HCEC 1CT (cell line): ENCODE measurements at places on chromosomes 6 and 20.

DNA sequence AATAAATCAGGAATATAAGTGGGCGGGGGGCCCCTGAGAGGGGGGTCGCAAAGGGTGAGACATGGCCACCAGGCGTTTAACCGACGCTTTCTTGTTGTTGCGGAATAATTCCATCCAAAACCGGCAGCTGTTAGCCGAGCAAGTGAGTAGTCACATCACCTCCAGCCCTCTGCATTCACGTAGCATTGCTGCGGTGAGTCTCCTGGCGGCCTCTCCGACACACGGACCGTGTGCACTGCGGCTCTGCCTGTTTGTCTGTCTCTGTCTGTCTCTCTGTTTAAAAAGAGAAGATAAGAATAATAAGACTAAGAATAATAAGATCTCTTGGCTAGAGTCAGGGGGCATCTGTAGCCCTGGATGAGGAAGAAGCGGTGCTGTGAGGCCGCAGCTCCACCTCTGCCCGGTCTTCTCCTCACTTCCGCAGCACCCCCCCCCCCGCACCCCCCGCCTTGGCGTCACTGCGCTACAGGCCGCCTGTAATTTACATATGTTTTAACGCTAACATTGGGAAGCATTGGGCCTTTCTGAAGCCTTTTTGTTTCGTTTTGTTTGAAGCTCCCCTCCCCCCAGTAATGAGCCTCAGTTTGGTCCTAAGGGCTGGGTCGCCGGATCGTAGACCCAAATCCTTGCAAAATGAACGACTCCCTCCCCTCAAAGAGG is 993 bp downstream of the STX16 start:
- peak; percentile 74 for DNase-seq

DNA sequence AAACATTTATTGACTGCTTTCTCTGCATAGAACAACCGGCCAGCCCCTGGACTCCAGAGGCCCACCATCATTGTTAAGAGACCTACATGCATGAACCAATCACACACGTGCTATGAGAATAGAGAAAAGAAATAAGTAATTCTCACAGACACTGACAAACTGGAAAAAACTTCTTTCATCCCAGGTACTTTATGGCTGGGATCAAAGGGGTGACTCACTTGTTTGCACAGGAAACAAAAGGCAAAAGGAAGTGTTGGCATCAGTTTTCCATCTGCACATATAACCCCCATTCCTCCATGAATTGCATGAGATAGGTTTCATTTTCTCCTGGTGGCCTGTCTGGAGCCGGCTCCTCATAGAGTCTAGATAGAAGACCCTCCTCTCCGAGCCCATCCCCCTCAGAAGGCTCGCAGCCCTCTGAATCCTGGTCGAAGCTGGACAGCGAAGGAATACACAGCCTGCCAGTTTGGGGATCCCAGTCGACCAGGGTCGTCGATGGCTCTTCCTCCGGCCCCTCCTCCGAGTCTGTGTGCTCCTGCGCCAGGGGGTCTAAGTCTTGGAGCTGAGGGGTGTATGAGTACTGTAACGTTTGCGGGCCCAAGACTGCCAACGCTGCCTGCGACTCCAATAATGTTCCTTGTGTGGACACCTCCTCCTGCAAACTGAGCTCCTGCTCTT is 43.3 kb downstream of the IL20RA start:
- no peak for DNase-seq

- no peak for DNase-seq
Observed at GRCh38 chr6:151058021-151058733, 181.6 kb upstream of the AKAP12 start.

DNA sequence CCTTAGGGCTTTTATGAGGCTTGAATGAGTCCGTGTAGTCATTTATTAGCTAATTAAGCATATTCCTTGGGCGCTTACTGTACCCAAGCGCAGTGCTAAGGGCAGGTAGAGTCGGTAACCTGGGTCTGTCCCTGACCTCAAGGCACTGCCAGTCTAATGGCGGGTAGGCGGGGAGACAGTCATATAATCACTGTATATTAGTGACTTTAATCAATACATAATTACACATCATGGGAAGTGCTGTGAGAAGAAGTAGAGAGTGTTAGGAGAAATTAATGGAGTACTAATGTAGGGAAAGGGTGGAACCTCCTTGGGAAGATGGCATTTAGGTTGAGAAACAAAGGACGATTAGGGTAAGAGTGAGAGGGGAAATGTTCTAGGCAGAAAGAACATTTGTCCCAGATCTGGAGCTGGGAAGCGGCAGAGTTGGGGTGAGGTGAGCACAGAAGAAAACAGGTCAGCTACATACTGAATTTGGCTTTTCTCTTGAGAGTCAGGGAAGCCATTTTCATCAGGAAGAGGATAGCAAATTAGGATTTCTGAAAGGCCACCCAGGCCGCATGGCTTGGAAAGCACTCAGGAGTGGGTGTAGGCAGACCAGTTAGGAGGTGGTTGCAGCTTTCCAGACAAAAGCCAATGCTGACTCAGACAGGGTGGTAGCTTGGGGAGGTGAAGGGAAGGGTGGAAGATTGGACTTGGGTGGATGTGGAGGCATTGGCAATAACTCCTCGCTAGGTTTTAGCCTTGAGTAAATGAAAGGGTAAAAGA is 954 bp upstream of the BLCAP start:
- DNase-seq = no peak

GRCh38 chr6:7150381-7151064 is 42.8 kb downstream of the RREB1 start:
- no peak for DNase-seq

- no peak for DNase-seq
Observed at GRCh38 chr20:39855799-39856198, 833.2 kb downstream of the MAFB start.

DNA sequence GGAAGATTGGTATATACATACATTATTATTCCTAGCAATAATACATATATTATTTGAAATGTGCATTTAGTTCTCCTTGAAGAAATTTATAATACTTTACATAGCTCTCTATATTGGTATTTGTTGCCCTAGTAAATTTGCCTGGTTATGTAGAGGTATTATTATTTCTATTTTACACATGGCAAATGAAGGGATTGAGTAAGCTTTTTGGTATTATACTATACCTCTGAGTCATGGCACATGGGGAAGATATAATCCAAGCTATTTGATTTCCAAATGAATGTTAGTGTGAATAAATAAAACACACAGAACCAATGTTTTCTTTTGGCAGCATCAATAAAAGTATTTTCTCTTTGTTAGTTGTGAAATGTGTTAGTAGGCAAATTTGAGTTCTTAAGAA is 409.6 kb upstream of the SLC35B3 start:
- DNase-seq = no peak

DNA sequence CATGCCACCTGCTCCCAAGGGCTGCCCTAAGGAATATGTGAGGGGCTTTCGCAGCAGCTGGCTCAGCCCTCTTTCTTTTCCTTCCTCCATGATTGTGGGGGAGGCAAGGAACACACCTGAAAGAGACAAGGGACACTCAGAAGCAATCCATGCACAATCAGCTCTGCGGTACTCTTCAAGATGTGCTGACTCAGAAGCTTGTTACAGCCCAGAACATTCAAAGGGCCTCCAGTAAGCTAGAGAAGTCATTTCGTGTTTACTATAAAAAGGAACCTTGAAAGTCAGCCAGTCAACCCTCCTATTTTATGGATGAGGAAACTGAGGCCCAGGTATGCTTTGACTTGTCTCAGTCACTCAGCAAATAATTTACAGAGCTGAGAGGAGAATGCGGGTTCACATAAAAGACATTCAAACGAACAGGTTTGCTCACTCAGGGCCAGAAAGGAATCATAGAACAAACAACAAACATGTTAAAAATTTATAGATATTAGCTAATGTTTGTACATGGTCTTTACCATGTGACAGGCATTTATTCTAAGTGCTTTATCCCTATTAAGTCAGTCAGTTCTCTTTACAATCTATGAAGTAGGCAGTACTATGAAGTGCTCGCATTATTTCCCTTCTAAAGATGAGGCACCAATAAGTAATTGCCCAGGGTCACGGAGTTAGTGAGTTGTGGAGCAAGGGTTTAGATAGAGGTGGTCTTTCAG is 37.7 kb upstream of the SLC22A23 start:
- DNase-seq = no peak
